D721Med (cell line): ENCODE measurements at places on chromosomes 12 and 14.

DNA sequence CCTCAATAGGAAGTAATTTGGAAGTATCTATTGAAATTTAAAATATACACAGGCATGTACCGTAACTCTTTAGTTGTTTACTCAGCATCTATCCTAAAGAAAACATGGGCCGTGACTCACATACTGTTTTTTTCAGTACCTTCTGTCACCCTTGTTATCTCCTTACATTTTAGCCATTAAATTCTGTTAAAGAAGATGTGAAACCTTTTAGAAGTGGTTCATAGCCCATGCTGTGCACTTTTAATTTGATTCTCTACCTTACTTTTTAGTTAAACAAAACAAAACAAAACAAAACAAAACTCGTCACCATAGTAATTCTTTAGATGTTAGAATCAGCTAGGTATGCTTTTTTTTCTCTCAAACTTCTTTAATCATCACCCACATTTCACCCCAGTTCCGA lies 494.4 kb upstream of the RGS6 start:
- DNase-seq: no peak

DNA sequence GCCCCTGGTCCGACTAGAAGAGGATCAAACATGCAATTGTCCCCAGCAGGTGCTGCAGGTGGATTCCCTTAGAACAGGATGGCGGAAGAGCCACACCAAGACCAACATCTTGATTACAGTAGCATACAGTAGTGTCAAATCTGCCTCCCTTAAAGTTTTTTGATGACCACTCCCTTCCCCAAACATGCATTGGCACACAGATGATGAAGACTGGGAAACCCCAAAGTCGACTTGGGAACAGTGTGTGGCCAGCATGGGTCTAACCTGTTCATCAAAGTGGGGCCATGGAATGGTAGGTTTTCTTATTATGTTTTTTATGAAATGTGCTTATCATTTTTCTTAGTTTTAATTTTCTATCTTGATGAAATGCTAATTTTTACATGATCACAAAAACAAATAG lies 8.8 kb downstream of the PLXNC1 start:
- DNase-seq: no peak

- DNase-seq: no peak
These were observed 26.9 kb upstream of the GCH1 start for GRCh38 chr14:54929556-54929955.

GRCh38 chr12:106187842-106188241 lies 49.1 kb upstream of the NUAK1 start:
- DNase-seq: no peak

GRCh38 chr12:59828521-59828920 lies 232.7 kb downstream of the SLC16A7 start:
- DNase-seq: no peak

DNA sequence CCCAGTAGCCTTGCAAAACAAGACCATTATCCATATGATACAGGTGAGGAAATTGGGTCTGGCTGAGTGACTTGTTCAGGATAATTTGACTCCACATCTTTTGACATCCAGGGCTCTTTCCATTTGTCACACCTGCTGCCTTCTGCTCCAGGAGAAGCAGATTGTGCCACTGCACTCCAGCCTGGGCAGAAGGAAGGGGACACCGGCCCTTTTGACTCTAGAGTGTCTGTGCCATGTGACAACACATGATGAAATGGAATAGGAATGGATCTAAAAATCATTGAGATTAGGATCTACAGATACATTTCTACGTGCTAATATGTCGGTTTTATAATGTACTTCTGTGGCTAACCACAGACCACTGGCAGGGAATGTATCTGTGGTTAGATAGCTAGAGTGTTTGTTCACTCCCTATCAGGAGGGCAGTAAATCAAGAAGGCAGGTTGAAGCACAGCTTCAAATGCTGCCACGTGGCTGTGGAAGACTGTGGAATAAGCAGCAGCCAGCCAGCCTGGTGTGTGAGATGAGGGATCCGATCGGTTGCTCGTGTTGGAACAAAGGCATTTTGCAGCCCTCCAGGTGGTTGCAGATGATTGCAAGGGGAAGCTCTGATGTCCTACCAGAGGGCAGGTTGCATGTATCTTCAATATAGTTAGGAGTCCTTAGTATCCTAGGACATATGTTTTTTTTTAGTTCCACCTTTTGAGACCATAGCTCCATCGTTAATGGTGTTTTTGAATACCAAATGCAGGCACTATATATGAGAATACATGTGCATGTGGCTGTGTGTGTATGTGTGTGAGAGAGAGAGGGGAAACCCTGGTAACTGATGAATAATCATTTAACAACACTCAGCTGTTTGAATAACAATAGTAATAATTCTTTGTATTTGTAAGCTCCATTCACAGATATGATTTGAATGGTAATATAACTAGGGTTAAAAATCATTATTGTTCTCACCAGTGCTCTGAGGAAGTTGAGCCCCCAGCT lies 28.6 kb downstream of the EML1 start:
- DNase-seq: no peak

- no peak for DNase-seq
These were observed 503.9 kb downstream of the NELL2 start for GRCh38 chr12:44372259-44372658.

- DNase-seq: no peak
These were observed 163.9 kb upstream of the TMTC2 start for GRCh38 chr12:82522762-82523161.

DNA sequence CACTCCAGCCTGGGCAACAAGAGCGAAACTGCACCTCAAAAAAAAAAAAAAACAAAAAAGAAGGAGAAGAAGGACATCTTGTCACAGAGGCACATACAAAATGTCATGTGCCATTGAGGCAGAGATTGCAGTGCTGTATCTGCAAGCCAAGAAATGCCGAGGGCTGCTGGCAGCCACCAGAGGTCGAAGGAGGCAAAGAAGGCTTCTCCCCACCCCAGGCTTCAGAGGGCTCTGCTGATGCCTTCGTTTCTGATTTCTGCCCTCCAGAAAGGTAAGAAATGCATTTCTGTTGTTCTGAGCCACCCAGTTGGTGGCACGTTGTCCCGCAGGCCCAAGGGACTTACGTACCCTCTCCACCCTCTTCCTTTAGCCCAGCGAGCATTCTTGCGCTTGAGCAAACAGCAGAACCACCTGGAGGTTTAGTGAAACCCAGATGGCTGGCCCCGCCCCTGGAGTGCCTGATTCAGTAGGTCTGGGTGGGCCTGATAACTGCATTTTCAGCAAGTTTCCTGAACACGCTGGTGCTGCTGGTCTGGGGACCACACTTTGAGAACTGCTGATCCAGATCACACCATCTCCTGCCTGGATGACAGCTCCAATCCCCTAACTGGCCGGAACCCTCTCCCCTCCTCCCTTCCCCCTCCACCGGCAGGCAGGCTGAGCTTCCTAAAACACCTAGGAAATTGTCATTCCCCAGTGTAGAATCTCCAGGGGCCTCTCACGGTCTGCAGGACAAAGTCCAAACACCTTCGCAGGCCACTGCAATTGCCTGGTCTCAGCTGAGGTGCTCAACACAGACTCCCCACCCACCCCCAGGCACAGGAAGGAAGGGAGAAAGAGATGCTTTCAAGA lies 21.1 kb upstream of the SCARB1 start:
- DNase-seq: no peak

DNA sequence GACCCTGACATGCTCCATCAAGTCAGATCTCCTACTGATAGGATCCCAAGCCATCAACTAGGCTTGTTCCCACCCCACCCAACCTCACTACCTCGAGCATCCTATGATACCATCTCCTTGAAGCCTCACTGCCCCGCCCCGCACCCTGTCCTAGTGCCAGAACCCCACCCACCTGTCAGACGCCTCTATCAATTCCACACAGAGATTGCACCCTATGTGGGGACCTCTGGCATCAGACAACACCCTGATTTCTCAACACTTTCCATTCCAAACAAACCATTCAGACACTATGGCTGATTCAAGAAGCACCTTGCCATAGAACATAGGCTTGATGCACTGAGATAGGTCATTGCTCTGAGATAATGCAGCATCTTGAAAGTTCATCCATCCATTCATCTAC lies 3.1 kb upstream of the GLTP start:
- no peak for DNase-seq

GRCh38 chr14:34699873-34700621 lies 14.3 kb downstream of the CFL2 start:
- no peak for DNase-seq

DNA sequence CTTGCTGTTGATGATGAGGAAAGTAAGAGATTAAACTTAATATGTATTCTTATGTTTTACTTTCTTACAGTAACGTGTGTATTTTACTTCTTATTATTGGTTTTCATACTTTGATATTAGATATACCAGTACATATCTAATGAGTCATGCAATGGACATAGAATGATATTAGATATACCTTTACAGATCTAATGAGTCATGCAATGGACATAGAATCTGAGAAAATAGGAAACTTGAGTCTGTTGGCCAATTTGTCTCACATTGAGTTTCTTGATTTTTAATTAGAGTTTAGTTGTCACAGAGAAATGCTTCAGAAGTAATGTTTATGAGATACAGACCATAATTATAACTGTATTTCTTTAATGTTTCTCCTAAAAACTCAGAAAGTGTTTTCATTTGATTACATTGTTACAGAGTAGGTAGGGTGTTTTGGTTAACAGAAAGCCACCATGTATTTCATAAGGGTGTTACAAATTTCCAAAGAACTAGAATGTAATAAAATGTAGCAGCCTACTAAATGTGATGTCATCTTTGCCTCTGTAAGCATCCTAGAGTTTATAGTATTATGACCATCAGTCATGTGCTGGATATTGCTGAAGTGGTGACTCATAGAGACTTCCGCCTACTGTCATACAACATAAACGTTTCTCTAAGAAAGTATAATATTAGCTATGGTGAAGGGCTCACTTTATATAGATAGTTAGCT lies 3.0 kb downstream of the GAS2L3 start:
- no peak for DNase-seq
